ENCODE measurements at places on chromosomes 7 and 10.

- no peak for DNase-seq
Measured at GRCh38 chr7:157514746-157515145, 177.9 kb downstream of the DNAJB6 start.

GRCh38 chr7:88692493-88692892, 67.0 kb upstream of the ZNF804B start:
- DNase-seq, result no peak

GRCh38 chr10:127948791-127949190, 41.9 kb downstream of the PTPRE start:
- DNase-seq, result no peak

DNA sequence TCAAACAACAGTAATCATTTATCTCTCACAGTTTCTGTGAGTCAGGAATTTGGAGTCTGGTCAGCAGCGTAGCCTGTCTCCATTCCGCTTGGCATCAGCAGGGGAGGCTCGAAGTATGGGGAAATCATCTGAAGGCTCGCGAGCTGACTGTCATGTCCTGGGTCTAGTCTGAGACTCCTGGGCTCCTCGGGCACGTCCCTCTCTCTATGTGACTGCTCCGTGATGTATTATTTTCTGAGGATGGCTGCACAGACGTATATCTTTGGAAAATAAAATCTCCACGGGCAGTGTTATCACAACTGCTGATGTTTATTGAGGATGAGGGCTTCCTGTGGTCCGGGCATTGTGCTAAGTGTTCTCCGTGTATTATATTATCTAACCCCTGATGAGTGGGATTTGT, 23.3 kb upstream of the PCGF5 start:
- DNase-seq, result no peak

DNA sequence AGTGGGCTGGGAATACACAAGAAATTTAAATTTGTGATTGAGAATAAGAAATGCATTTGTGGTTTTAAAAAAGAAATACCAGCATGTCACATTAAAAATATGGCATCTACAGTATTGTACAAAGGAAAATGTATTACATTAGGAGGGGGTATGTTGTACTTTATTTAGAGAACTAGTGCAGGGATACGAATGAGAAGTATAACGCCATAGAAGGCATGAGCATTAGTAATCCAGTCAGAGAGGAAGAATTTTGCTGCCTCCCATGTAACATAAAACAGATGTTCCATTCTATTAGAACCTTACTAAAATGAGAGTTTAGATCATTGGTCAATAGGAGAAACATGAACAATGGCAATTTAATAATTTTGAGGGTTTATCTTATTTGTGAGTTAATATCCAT, 182.2 kb downstream of the ADK start:
- no peak for DNase-seq

GRCh38 chr7:139562961-139563565, 39.6 kb downstream of the CLEC2L start:
- no peak for DNase-seq

DNA sequence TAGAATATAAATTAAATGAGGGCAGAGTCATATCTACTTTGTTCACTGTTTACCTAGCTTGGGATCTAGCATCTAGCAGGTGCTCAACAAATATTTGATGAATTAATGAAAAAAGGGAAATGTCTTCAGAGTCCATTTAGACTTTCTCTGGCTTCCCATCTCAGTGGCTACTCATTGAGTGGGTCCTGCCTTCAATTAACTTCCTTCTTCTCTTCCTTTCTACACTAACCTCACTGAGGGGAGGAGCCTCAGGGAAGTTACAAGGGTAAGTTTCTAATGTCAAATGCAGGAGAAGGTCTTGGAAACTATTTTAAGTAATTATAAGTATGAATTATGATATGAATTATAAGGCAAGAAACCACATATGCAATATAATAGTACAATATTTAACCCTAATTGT, 28.2 kb upstream of the MPP7 start:
- no peak for DNase-seq

- no peak for DNase-seq
Measured at GRCh38 chr10:114653926-114654325, 4.1 kb downstream of the ABLIM1 start.

GRCh38 chr7:50147951-50148808, 55.1 kb upstream of the ZPBP start:
- no peak for DNase-seq

GRCh38 chr7:70953331-70953741, 178.6 kb upstream of the GALNT17 start:
- no peak for DNase-seq

GRCh38 chr10:78502210-78502936, 468.7 kb downstream of the RPS24 start:
- DNase-seq, result no peak

- no peak for DNase-seq
Measured at GRCh38 chr10:117537904-117538524, 4.5 kb upstream of the EMX2 start.

DNA sequence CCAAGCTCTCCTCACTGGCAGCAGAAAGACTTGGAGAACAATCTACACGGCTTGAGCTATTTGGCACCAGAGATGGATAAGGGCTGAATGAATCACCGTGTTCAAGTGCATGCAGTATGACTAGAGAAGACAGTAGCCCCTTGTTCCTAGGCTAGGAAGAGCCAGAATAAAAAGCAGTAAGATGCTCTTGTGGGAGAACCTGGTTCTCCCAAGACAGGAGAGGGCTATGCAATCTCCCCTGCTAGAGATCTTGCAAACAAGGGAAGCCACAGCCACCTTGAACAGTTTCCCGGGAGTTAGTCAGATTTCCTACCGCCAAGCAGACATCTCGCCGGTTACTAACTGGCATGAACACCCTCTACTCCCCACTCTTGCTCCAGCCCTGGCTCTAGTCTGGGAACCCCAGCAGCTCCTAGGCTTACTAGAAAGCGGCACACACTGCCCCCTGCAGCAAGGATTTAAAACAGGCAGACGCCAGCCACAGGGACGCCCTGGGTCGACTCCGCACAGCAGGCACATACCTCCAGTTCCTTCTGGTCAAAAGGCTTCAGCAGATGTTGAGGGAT, 107.3 kb downstream of the SMURF1 start:
- DNase-seq, result peak; percentile 33

GRCh38 chr7:133977409-133978274, 149.5 kb upstream of the LRGUK start:
- DNase-seq, result no peak

DNA sequence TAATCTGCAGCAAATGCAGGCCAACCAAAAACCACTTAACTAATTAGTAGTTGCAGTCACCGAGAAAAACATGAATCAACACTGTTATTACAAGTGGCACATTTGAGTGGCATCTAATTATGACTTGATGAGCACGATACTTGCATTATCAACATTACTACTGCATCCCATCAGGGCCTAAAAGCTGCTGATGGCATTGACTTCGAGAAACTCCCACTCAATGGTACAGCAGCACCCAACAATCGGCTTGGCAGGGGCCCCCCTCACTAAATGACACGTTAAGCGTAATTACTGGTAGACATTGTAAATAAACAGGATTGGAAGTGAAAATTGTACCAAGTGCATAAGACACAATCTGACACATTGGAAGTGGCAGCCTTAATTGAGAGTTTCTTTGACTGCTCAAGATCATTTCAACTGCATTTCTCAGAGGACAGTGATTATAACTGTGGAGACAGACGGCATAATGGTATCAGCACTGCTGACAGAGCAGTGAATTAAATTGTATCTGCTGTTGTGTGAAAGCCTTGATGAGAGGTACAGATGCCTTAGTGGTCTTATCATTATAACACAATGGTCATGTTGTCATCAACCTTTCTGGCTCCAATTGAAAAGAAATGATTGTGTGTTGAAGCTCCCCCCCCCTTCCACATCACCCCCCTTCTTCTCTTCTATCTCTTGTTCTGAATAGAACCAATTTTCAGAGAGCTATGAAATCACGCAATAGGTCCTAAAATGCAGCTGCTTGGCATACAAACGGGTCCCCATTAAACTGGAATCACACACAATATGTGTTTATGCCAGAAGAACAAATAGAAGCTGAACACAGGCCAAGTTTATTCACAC, 43.4 kb downstream of the SHTN1 start:
- DNase-seq, result no peak

DNA sequence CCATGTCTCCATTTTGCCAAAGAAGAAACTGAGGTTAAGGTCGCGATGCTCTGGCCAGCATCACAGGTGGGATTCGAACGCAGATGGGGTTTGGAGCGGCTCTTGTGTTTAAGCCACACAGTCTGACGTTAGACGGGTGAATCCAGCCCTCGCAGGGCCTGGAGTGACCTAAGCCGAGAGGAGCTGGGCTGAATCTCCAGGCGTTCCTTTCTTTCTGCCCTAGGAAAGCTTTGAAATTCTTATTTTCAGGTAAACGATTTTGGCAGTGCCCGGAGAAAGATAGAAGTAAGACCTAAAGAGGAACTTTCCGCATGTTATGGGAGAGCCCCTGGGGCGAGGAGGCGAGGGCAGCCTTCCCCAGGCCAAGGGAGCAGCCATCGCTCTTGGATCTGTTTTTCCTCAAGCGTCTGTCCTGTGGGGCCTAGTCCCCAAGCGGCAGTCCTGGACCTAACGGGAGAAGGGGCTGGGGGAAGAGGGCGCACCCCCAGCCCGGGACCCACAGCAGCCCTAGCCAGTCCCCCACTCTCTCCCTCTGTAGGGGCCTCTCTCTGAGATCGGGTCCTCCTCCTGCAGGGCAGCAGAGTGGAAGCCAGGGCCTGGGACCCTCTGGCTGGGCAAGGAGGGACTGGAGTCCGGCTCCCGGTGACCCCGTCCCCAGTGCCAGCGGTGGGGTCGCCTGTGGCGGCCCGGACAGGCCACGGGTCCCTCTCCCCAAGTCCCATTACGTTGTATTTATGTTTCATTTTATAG, 8.9 kb upstream of the LBX1 start:
- no peak for DNase-seq

- no peak for DNase-seq
Measured at GRCh38 chr10:100734295-100735086, 10.9 kb upstream of the PAX2 start.

DNA sequence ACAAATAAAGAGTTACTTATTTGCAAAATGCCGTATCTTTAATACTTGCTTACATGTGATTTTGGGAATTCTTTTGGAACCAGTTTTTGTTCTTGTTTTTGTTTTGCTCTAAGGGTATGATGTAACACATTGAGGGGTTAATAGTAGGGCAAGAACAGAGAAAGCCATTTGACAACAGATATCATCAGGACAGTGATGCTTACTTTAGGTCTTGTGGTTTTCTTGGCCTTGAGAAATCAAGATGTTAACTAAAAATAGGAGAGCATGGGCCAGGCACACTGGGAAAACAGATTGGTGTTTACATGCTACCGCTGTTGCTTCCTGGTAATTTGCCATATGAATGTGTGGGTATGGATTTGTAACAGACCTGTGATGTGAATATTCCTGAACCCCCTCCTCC, 3.7 kb downstream of the SAMD8 start:
- DNase-seq, result no peak

GRCh38 chr10:76124280-76124679, 692.9 kb downstream of the LRMDA start:
- no peak for DNase-seq

DNA sequence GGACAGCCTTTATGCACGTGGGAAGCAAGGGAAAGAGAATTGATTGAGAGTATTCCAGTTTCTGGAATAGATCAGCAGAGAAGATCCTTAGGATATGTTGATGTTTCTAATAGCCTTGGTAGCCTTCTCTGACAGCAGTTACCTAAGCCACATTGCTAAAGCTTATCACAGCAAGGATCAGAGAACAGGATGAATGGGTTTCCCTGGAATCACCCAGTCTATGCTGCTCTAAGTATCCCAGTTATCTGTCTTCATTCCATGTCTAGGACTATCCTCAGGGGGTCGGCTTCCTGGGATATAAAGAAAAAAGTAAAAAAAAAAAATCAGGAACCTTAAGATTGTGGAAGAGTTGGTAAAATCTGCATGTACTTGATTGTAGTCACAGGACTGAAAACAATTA, 352.0 kb upstream of the AKR1E2 start:
- no peak for DNase-seq

GRCh38 chr10:7506571-7506970, 95.7 kb upstream of the SFMBT2 start:
- no peak for DNase-seq

DNA sequence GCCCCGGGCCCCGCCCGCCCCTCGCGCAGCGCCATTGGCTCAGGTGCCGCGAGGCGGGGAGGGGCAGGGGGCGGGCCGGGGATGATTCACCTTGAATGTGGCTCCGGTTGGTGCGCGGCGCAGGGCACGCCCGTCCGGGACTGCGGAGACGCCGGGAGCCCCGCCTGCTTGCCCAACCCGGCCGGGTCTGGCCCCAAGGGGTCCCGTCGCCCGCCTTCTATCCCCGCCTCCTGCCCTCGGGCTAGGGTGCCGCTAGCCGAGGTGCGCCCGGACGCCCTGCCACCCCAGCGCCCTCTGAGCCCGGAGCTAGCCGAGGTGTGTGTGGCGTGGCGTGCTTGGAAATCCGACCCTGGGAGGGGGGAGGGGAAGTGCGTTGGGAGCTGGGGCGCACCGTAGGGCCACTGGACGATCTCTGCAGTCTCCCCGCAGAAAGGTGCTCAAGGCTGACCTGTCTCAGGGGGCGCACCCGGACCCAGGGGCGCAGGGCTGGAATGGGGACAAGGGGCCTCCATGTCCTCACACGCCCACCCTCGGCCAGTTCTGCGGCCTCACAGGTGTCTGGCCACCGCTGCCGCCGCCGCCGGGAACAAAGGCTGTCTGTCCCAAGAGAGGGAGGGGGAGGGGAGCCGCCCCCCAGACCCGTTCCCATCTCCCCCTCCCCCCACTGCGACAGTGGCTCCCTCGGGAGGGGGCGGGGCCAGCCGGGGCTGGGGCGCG, 168.9 kb downstream of the NRF1 start:
- no peak for DNase-seq

GRCh38 chr7:123070702-123071286, 75.3 kb upstream of the TAS2R16 start:
- no peak for DNase-seq

- peak; percentile 31 for DNase-seq
Measured at GRCh38 chr10:7475046-7475911, 64.4 kb upstream of the SFMBT2 start.

- no peak for DNase-seq
Measured at GRCh38 chr7:41148521-41148951, 554.4 kb downstream of the INHBA start.

- no peak for DNase-seq
Measured at GRCh38 chr10:95324436-95325268, 33.8 kb upstream of the PDLIM1 start.

DNA sequence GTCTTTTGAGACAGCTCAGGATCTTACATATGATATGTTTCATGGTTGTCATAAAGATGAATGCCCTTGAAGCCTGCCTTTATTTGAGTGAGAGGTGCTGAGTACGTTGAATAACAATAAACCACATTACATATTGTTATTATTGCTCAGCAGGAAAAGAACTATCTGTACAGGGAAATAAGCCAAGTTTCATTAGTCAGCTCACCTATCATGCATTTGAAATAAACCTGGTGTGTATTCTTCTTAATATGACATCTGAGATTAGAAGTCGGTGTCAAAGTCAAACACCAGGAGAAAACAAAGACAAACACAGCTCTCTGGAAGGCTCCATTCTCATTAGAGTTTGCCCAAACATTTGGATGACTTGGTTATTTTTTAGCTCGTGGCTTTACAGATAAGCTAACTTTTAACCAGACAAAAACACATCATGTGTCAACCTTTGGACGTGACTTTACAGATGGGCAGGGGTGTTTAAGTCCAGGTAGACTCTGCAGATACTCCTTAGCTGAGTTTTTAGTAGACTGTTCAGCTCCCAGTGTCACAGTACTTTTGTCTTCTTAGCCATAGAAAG, 71.2 kb upstream of the AOAH start:
- no peak for DNase-seq
